CD14-positive monocyte (primary cell): ENCODE measurements at places on chromosomes 7 and 10. TPM values are rescaled to one million over a fixed set of nuclear protein-coding genes. Genes with fewer than 3 reads are reported as not detected.

DNA sequence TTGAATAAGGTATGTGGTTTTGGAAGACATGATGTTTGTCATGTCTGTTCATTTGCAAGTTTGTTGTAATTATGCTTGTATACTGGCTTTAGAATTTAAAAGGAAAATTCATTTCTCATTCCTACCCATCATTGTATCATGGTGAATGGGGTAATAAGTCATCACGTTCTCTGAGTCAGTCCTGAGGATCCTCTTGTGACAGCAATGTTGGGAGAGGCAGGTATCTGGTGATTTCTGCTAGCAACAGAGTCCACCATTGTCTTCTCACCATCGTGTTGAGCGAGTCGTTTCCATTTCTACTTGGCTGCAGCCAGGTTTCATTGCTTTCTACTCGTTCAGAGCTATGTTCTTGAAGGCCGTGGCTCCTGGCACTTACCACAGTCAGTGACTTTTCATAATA is 16.3 kb downstream of the CUL1 start:
- no peak for DNase-seq

GRCh38 chr10:15842556-15843169 is 17.6 kb downstream of the MINDY3 start:
- no peak for DNase-seq

DNA sequence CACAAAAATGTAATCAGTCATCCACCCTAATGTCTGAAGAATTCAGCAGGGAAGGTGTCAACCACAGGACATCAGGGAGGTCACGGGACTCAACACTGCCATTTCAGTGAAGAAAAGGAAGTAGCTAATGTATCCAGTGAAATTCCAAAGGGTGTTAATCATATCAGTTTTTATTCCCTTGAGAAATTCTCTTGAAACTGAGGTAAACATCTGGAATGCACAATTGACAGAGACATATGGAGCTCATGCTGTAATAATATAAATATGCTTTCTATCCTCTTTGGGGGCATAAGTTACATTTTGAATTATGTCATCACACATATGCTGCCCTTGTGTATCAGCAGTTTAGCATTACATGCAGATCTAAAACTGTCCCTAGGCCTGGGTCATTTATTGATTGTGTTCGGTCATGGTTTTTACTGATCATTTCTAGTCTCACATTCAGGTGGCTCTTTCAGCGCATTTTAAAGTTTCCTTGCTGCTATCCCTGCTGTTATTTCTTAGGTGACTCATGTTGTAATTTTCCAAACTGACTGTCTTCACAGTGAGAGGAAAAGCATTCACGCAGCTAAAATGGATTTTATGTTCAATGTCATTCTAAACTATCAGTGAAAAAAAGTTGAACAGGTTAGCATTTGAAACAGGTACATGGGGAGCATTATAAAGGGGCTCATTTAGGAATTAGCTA is 273.9 kb downstream of the TSPAN12 start:
- DNase-seq = no peak

DNA sequence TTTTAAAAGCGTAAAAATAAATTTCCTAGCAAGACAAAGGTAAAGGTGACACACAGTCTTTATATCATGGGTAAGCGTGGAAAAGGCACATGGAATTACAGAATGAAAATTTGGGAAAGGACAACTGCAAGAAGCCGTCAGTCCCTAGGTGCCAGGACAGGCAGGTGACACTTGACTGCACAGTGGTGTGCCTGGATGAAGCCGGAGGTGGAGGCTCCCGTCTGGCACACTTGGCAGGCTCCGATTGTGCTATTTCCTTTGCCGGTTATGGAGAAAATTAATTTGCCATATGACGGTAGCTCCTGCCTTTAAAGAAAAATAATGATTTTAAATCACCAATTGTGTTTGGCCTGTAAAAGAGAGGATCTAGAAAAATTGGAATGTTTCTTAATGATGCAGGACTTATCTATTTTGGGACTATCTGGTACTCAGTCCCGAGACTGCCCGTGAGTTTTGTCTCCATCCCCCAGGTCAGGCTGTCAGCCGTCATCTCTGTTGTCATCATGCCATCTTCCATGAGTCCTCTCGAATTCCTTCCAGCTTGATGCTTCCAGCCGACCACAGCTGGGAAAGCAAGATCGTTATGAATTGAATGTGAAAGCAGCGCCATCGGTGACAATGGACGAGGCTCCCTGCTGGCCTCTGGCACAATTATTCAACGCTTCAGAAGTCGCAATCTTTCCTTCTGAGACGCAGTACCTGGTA is 56.2 kb upstream of the MGMT start:
- no peak for DNase-seq

- no peak for DNase-seq
Measured at GRCh38 chr10:49415846-49416245, 20.0 kb upstream of the DRGX start.

CPED1 gene
- 20.4 TPM for polyA plus RNA-seq

GRCh38 chr10:12603766-12604470 is 254.6 kb downstream of the CAMK1D start:
- DNase-seq = no peak

- no peak for DNase-seq
Measured at GRCh38 chr7:130489140-130489983, 2.5 kb upstream of the MEST start.

- no peak for DNase-seq
Measured at GRCh38 chr10:68103261-68103878, 5.9 kb upstream of the MYPN start.

VSTM2A gene
- not detected in 2 replicates for polyA plus RNA-seq

DNA sequence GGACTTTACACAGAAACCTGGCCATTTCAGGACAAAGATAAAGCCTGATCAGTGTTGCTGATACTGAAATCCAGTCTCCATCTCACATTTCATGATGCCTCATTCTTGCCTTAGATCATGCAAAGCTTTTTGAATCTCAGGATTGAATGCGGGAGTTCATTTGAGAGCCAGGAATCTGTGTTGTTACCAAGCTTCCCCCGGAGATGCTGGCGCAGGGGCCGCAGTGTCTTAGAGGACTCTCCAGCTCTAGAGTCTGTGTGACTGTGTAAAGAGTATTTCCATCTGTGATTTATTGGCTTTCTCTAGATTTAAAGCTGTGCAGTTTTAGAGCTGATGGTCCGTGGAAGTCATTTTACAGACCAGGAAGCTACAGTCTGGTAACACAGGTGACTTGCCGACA is 32.0 kb downstream of the LMTK2 start:
- no peak for DNase-seq

DNA sequence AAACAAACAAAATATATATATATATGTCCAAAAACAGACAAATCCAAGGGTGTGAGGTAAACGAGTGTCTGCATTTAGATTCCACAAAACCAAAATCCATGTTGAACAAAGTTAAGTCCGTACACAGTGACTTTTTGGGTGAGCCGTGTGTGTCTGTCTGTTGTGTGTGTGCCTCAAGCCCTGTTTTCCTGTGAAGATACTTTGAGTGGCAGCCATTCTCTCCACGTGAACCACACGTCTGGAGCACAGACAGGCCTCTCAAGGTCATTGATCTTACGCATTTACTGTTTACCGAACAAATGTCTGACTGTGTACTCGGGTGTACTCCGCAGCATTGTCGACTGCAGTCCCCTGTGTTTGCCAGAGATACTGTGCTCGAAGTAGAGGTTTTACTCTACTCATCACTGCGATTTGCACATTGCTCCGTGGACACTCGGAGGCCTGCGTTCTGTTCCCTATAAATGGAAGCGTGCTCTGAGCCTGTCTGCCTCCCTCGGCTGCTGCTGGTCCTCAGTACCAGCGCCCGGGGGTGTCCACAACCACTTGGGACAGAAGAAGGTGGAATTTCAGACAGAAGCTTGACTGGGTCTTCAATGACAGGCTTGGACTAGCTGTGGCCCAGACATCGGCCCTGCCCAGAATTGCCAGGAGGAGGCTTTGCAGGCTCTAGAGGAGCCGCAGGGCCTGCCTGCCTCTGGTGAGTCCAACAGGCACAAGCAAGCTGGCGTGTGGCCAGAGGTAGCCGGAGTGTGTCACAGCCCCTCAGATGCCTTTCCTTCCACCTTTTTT is 22.1 kb downstream of the CYP17A1 start:
- peak; percentile 65 for DNase-seq

LRCH4 gene
- polyA plus RNA-seq = 286 and 305 TPM in 2 replicates

GRCh38 chr7:51786284-51786683 is 469.7 kb upstream of the COBL start:
- DNase-seq = no peak

GRCh38 chr7:26061678-26062603 is 90.1 kb upstream of the NFE2L3 start:
- DNase-seq = peak; percentile 57

GRCh38 chr7:155316427-155317113 is 18.9 kb downstream of the INSIG1 start:
- no peak for DNase-seq

SYNPO2L gene
- polyA plus RNA-seq = not detected in 2 replicates

PROSER2 gene
- 2.2 TPM for polyA plus RNA-seq

DNA sequence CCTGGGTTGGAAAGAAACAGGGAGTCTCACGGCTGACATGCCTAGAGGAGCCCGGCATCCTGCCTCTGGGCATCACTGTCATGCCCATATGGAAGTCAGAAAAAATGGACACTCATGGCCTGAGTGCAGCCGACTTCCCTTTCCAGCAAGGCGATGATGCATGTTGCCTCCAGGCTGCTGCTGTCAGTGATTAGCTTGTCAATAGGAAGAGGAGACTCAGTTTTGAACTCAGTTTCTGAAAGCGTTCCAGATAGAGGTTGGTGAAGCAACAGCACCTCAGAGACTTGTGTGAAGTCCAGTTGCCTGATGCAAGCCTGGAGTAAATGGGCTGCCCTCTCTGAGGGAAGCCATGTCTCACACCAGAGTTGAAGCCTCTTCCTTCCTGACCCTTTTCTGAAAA is 148.4 kb downstream of the TPST1 start:
- DNase-seq = no peak

DNA sequence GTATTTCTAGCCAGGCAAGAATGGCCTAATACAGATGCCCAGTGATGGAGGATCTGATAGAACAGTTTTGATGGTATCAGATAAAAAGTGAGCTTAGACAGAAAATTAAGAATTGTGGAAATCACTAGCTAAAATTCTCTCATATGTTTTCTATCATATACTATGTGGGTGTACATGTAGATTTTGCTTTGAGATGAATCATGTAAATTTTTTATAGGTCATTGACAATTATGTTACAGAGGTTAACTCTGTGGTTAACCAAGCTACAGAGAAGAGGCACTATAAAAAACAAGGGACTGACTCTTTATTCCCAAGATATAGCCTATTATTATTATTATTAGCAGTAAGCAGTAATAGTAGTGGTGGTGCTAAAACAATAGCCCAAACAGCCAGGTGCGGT is 156.5 kb downstream of the ITGA8 start:
- no peak for DNase-seq

GRCh38 chr7:24854866-24855265 is 97.6 kb upstream of the GSDME start:
- no peak for DNase-seq

- DNase-seq = no peak
Measured at GRCh38 chr7:116895849-116896248, 33.5 kb downstream of the CAPZA2 start.

- no peak for DNase-seq
Measured at GRCh38 chr10:118307220-118307619, 34.9 kb downstream of the FAM204A start.

DNA sequence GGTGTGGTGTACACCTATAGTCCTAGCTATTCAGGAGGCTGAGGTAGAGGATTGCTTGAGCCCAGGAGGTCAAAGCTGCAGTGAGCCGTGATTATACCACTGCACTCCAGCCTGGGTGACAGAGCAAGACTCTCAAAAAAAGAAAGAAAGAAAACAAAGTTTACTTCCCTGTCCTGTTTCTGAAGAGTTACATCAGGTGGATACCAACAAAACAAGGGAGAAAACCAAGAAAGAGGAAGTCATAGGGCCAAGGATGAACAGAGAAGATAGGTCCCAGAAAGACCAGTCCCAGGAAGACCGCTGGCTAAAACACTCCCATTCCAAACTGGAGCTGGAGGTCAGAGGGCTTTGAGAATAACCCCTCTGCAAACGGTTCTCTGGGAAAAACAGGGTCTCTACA is 13.5 kb downstream of the MACROH2A2 start:
- no peak for DNase-seq
